Kasumi-1 (cell line): ENCODE measurements at places on chromosomes 3 and 15.

- peak; percentile 38 for DNase-seq
Measured at GRCh38 chr3:10594915-10595314, 89.5 kb upstream of the ATP2B2 start.

GRCh38 chr15:59691194-59691805 lies 2.2 kb upstream of the BNIP2 start:
- peak; percentile 65 for DNase-seq

DNA sequence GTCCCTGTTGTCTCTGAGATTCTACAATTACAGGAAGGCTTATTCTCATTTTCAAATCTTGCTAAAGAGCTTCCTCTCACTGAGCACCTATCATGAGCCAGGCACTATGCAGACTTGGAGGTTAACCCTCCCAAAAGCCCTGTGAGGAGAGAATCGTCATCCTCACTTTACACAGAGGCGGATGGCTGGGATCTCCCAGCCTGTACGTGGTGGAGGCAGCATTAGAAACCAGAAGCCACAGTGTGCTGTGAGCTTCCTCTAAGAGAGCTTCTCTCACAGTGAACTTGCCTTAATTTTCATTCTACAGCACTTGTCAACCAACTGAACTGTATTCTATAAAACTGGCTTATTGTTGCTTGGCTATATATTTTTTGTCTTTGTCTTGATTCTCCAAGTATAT lies 6.1 kb upstream of the DGKG start:
- DNase-seq, result peak; percentile 41

DNA sequence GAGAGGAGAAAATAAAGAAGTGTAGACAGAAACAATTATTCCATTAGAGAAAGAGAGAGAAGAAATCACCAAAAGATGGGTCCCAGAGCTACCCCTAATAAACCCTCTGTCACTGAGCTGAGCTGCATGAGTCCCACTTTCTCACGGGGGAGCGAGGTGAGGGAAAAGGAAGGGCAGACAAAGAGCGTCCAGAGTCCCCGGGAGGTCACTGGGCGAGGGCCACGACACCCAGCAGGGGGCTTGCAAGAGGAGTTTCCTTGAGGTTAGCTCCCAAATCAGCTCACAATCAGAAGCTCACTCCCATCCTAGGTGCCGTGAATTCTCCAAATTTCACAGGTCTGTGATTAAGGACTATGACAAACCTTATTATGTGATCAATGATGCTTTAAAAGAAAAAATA lies 62.3 kb downstream of the XXYLT1 start:
- DNase-seq, result no peak

- peak; percentile 60 for DNase-seq
Measured at GRCh38 chr15:100383302-100384107, 41.7 kb upstream of the ADAMTS17 start.

- peak; percentile 52 for DNase-seq
Measured at GRCh38 chr3:97763586-97764406, 762 bp upstream of the ARL6 start.

DNA sequence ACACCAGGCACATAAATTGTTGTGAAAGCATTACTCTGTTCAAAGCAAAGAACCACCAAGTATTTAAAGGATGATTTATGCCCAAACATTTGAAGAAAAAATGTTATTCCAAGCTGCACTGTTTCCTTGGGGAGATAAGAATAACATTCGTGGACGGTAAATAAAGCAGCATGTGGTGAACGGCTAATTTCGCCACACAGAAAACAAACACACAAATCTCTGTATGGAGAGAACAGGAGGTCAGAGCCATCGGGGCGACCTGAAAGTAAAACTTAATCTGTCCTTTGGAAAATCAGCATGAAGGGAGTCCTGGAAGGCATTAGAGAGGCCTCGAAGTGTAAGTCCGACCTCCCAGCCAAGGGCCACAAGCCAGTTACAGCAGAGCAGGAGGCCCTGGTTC lies 27.1 kb upstream of the GABRG3 start:
- no peak for DNase-seq

DNA sequence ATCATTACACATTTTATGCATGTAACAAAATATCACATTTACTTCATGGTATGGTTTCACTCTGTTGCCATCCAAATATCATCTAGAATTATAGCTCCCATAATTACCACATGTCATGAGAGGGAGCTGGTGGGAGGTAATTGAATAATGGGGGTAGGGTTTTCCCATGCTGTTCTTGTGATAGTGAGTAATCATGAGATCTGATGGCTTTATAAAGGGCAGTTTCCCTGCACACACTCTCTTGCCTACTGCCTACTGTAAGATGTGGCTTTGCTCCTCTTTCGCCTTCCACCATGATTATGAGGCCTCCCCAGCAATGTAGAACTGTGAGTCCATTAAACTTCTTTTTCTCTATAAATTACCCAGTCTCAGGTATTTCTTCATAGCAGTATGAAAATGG lies 123.4 kb downstream of the SATB1 start:
- DNase-seq, result no peak

DNA sequence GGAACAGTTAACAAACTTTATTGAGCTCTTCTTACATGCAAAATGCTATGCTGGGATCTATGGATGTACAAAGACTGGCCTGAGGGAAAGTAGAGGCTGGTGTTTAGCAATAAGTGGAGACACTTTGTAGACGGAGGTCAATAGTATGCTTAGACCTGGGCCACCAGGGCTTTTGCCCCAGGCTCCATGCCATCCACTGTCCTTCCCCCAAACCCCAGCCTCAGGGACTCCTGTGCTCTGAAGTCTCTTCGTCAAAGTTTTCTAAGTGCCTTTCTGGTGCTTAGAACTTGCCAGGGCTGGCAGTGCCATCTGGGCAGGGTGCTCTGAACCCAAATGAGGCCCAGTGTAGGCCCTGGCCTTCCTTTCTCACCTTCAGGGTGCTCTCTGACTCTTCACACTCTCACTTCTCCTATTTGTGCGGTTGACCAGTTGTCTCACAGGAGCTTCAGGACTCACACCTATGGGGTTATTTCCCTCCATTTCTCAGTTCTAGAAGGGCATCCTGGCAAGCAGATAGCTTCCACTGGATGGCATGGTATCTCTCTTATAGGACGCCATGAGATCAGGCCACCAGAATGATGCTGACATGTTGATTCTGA lies 21.8 kb upstream of the KCNAB1 start:
- no peak for DNase-seq

DNA sequence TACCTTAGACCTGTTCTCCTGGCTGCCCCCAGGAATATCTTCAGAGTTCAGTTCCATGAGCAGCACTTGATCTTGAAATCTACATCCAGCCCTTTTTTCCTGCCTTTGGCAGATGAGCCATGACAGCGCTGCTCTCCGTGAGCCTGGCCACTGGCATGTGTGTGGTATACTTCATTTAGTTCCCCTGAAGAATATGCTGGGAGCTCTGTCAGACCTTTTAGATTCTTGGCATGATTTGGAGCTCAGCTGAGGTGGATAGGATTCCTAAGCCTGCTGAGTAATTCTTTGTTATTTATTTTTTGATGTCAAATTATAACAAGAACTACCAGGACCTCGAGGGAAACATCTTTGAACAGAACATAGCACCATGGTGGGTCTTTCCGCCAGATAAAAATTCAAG lies 121.7 kb downstream of the EDEM1 start:
- no peak for DNase-seq

DNA sequence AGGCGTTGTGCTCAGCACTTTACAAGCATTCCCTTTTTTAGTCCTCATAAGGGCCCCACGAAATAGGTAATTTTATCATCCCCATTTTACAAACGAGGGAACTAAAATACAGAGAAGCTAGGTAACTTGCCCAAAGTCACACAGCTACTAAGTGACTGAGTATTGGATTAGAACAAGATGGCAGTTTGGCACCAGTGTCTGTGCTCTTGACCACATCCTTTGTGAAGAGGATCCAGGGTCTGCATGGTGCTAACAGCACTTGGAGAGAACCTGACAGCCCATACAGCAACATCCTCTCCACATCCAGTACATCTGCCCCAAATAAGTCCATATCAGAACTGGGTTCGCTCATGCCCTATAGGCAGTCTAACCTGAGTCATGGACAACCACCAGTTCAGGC lies 21.8 kb upstream of the DAPK2 start:
- DNase-seq, result no peak

DNA sequence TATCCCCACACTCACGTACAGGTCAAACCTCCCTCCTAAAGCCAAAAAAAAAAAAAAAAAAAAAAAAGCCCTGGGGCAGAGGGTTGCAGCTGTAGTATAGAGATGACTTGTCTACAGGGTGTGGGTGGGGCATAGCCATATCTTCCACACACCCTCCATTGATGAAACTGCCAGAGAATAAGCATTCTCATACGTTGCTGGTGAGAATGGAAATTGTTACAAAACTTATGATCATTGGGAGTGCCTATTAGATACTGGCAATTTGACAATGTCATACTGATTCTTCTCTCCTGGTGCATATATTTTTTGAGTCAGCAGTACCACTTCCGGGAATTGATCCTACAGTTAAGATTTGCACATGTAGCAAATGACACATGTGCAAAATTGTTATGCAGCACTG lies 11.0 kb upstream of the CTNNB1 start:
- no peak for DNase-seq

DNA sequence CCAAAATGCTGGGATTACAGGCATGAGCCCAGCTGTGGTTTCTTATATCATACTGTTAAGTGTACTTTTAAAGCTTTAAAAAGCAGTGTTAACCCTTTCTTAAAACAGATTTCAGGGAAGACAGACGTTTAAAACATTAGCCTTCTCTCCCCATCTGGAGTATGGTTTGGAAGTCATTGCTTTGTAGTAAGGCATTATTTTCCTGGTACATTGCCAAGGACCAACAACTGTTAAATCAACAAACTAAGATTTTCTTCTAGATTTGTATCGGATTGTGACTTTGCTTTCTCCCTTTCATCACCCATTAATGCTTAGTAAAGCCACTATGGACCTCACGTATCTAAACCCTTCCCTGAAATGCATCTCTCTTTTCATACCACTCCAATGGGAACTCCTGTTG lies 50.5 kb downstream of the UBE2E1 start:
- DNase-seq, result no peak

- no peak for DNase-seq
Measured at GRCh38 chr3:140602781-140603180, 75.1 kb upstream of the TRIM42 start.

- no peak for DNase-seq
Measured at GRCh38 chr3:186124592-186124991, 15.7 kb upstream of the ETV5 start.

DNA sequence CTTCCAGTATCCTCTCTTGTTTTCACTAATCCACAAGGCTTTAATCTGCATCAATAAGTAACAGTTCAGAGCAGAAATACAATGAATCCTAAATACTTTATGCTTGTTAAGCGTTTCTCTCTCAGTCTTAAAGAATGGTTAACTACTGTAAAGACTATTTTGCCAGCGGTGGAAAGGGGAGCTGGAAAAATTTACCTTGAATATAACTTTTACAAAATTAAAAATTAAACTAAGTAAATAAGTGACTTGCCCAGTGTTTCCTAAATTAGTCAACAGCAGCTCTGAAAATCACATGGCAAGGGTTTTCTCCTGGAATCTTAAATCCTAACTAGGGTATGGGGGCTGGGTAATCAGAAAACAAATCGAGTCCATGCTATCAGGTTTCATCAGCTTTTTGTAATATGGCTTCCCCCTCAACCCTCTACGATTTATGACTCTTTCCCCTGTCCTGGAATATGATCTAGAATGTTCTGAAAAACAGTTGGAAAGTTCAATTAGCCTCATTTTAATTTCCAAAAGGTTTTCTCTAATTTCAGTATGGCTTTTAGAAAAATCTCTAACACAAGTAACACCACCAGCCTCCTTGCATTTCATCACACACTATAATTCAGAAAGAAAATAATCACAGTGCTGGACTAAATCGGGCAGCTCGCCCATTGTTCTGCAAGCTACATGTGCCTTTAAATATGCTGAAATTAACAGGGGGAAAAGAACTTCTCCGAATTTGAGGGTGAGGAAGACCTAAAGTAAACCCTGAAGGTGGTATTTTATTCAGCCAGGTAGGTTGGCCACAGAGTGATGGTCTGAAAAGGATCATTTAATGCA lies 133.5 kb downstream of the ADAMTS9 start:
- no peak for DNase-seq

DNA sequence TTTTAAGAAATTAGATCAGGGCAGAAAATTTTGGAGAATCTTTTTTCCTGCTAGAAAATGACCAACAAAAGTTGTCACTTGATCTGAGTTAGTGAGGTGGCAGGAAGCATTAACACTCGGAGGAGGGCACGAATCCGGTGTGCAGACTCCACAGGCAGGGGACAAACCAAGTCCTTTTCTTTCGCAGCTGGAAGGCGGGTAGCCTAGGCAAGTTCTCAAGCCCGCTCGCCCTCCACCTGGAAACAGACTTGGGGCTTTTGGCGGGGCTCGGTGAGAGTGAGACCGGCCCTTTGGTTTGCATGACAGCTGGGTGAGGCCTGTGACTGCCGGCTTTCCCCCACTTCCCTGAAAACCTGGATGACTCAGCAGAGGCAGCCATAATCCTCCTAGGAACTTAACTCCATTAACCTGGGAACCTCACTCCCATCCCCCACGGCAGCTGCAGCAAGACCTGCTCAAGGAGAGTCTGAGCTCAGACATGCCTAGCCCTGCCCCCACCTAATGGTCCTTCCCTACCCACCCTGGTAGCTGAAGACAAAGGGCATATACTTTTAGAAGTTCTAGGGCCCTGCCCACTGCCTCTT lies 134.8 kb downstream of the MFSD1 start:
- no peak for DNase-seq

DNA sequence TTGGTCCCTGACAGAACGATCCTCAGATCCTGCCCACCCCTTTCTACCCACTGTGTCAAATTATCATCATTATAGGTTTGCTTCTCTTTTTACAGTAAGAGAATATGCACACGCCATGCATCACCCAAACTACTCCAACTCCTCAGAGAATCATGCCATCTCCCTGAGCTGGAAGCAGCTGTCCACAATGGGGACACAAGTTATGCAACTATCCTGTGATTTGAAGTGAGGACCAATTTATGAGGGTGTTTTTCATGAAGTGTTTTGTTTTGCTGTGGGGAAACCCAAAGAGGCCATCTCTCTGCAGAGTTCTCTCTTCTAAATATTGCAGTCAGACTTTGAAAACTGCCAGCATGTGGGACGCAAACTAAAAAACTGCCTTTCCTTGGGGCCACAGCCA lies 35.8 kb upstream of the TNFSF10 start:
- DNase-seq, result no peak

GRCh38 chr3:127124120-127124519 lies 68.8 kb upstream of the PRR23E start:
- no peak for DNase-seq

DNA sequence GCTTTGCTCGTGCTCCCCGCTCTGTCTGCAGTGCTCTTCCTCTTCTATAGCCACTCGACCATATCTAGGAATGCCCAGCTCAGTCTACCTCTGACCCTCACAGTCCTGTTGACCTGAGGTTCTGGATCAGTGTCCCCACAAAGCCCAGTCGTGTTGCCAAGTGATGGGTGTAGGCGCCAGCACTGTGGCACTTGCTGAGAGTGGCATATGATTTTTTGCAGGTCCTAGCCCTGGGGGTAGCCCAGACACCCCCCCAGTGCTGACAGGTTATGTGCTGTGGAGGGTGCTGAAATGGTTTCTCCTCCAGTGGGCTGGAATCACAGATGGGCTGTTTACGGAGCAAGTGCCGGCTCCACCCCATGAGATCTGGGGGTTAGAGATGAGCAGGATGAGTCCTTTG lies 32.5 kb downstream of the ACAD9 start:
- no peak for DNase-seq
